ENCODE measurements at places on chromosomes 7 and 10. TPM values are rescaled to one million over a fixed set of nuclear protein-coding genes. Genes with fewer than 3 reads are reported as not detected.

- no peak overlapping the region for H3K27ac ChIP-seq
- no peak overlapping the region for H3K4me3 ChIP-seq
- DNase-seq = no peak
- H3K36me3 ChIP-seq = no peaks in the 10 kb centered on the region
- peaks cover 12% of the 10 kb centered on the region for H3K4me1 ChIP-seq
- H3K27me3 ChIP-seq = no peaks in the 10 kb centered on the region
Measured at GRCh38 chr10:22489467-22489866, 144.2 kb downstream of the SPAG6 start.

DNA sequence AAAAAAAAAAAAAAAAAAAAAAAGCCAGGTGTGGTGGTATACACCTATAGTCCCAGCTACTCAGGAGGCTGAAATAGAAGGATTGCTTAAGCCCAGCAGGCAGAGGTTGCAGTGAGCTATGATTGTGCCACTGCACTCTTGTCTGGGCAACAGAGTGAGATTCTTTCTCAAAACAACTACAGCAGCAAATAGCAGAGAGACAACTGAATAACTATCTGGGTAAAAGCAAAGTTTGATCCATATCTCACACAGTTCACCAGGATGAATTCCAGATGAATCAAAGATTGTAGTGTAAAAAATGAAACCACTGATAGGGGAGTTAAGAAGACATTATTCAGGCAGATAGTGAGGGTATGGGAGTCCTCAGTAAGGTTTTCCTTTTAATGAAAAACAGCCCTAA lies 11.4 kb upstream of the NUB1 start:
- H3K27ac ChIP-seq = no peak overlapping the region
- H3K4me3 ChIP-seq = no peak overlapping the region
- no peak for DNase-seq
- H3K27me3 ChIP-seq = peaks cover 15% of the 10 kb centered on the region
- peaks cover 4% of the 10 kb centered on the region for H3K4me1 ChIP-seq

GRCh38 chr7:130153211-130153908 lies 51.8 kb downstream of the TMEM209 start:
- no peaks in the 10 kb centered on the region for H3K27me3 ChIP-seq
- peaks cover 13% of the 10 kb centered on the region for H3K4me1 ChIP-seq
- peak overlapping the region; percentile 21 for H3K27ac ChIP-seq
- H3K4me3 ChIP-seq = no peak overlapping the region

Gene C10orf53
- not detected for total RNA-seq
